Tongue (tissue), 3 donors: ENCODE measurements at places on chromosomes 2 and 18. TPM values are rescaled to one million over a fixed set of nuclear protein-coding genes. Genes with fewer than 3 reads are reported as not detected.

The FAHD2B gene
- 15.9 TPM for total RNA-seq

The DLX1 gene
- 2.4 TPM for total RNA-seq

The NEB gene
- 2,139 TPM for total RNA-seq

The CD8A gene
- 0.72 TPM for total RNA-seq

GRCh38 chr2:42049221-42050009 is 1.6 kb downstream of the PKDCC start:
- DNase-seq: peak; percentile 40

DNA sequence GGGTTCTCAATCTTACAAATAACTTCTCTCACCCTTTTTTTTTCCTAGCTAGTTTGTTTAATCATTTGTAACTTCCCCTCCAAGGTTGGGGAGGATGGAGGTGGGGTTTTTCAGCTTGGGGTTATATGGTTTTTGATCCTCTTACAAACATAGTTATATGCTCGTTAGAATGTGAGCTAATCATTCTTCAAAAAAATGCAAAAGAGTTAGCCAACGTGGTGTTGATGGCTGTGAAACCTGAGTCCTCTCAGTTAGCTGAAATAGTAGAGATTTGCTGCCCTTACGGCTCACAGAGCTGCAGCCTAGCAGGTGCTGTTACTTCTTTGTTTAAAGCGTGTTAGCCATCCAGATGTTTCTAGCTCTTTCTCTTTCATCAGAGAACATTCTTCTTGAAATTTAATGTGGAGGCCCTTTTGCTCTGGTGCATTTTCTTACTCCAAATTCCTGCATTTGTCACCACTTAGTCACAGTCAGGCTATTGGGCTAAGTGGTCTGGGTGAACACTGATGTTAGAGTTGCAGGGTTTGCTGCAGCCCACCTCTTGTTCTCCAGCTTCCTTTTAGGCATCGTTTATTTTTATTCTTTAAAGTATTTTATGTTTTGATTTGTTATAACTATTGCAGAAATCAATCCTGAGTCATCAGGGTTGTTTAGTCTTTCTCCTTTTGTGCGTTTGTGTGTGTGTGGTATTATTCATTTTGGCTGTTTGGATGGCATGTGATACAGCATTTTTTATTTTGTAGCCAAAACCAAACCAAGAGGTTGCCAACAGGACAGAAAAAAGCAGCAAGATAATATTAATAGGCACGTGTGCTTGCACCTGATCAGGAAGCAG is 41.1 kb downstream of the LIMS1 start:
- peak; percentile 54 for DNase-seq

- no peak for DNase-seq
Observed at GRCh38 chr2:38060236-38061018, 15.5 kb downstream of the CYP1B1 start.

DNA sequence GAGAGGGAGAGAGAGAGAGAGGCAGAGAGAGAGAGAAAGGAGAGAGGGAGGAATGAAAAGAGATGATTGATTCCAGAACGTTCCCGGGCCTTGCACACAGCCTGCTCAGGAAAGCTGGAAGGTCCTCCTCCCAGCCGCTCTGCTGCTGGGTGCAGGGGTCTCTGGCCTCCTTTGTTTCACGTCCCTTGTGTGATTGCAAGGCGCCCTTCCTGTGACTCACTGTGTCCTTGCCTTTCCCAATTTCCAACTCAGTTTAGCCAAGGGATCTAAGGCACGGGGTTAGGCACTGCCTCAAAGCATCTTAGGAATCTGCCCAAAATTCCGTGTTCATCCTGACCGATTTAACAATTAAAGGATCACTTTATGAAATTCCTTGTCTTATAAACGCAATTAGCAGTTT is 221.2 kb downstream of the KLHL29 start:
- no peak for DNase-seq
